AG04450 (cell line): ENCODE measurements at places on chromosomes 11 and 22.

DNA sequence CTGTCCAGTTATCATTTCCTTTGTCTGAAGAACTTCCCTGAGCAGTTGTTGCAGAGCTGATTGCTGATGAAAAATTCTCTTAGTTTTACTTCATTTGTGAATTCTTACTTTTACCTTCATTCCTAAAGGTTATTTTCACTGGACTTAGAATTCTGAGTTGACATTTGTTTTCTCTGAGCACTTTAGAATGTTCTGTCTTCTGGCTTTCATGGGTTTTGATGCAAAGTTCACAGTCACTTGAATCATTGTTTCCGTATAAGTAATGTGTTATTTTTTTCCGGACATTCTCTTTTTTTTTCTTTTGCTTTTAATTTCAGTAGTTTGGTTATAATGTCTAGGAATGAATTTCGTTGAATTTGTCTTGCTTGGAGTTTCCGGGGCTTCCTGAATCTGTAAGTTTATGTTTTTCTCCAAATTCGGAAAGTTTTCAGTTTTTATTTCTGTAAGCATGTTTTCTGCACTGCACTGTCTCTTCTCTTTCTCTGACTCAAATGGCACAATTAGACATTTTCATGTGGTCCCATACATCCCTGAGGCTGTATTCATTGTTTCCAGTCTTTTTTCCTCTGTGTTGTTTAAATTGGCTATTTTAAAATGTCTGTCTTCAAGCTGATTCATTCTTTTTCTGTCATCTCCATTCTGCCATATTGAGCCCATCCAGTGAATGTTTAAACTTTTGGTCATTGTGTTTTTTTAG lies 68.5 kb upstream of the NARS2 start:
- DNase-seq: no peak

GRCh38 chr22:30312053-30312452 lies 14.7 kb downstream of the TBC1D10A start:
- no peak for DNase-seq

- no peak for DNase-seq
Observed at GRCh38 chr11:63919267-63920125, 2.5 kb upstream of the RCOR2 start.

GRCh38 chr11:31967404-31968130 lies 123.3 kb upstream of the RCN1 start:
- no peak for DNase-seq

DNA sequence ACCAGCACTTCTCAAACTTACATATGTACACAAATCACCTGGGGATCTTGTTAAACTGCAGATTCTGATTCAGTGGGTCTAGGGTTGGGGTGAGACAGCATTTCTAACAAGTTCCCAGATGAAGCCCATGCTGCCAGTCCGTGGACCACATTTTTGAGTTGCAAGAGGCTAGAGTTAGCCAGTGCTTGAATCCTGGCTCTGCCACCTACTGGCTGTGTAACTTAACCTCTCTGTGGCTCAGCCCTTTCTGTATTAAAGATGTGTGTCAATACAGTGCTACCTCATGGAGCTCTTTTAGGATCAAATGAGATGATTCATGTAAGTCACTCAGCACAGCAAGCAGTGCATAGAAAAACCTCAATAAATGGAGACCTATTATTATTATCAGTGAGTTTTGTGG lies 90.2 kb upstream of the ISX start:
- no peak for DNase-seq

DNA sequence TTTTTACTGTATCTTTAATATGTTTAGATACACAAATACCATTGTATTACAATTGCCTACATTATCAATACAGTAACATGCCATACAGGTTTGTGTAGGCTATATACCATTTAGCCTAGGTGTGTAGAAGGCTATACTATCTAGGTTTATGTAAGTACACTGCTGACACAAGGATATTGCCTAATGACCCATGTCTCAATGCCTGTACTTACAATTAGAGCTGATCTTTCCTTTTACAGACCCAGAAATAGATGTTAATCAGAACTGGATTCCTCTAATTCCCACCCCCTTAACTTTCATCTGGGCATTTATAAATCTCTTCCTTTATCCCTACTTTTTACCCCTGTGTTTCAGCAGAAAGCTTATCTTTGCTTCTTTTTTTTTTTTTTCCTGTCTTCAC lies 229.5 kb downstream of the METTL15 start:
- no peak for DNase-seq

- DNase-seq: no peak
Observed at GRCh38 chr11:76321820-76322524, 59.0 kb downstream of the THAP12 start.

DNA sequence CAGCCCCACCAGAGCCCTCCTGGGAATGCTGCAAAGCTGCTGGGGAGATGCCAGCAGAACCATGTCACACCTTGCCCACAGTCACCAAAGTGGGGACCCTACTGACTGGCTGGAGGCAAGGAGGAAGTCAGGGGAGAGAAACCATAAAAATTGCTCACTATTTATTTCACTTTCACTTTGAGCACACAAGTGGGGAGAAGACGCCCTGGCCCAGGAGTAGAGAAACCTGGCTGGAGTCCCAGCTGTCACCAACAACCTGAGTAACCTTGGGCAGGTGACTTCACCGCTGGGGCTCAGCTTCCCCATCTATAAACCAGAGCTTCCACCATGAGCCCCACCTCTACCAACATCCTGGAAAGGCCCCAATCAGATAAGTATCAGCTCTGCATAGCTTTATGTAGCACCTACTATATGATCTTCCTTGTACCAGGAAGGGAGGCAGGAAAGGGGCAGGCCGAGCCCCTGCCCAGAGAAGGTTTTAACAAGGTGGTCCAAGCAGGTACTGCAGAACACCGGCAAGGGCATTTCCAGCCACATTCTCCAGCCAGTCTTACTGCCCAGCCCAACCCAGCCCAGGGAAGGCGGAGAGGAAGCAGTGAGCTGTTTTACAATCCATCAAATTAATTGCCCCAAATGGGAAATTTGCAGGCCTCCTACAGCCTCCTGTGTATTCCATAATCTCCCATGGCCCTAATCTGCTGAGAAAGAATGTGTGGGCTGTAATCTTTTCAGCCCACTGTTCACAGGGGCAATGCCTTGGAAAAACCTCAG lies 27.6 kb downstream of the PLEKHA7 start:
- DNase-seq: no peak

DNA sequence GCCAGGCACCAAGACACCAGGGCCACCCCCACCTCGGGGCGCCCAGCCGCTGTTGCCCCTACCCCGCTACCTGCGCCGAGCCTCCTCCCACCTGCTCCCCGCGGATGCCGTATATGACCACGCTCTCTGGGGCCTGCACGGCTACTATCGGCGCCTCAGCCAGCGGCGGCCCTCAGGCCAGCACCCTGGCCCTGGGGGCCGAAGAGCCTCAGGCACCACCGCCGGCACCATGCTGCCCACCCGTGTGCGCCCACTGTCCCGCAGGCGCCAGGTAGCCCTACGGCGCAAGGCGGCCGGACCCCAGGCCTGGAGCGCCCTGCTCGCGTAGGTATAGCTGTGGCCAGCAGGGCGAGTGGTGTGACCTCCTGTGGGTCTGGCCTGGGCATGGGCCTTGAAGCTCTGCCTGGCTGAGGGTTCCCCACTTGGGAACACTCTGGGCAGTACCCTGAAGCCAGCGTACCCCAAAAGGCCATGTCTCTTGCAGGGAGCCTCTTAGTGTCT lies 14.8 kb upstream of the MDK start:
- no peak for DNase-seq

- DNase-seq: no peak
Observed at GRCh38 chr11:14748090-14748489, 104.5 kb downstream of the PDE3B start.
